ENCODE measurements at places on chromosomes 5 and 9.

DNA sequence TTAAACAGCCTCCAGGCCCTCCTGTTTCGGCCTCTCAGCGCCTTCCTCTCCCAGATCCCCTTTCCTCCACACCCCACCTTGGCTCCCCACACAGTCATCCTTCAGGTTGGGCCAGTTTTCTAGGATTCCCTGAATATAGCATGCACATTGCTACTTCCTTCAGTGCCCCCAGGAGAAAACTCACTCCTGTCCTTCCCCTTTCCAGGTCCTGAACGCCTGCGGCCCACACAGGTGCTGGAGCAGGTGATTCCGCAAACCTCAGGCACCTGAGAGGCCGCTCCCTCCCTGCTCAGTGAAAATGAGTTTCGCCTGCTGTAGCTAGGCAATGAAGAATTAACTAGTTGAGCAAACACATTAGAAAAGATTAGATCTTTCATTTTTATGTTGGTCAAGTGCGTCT lies 185.0 kb downstream of the MED10 start:
- no peak for DNase-seq

GRCh38 chr9:14219850-14220249 lies 94.1 kb downstream of the NFIB start:
- DNase-seq: no peak

DNA sequence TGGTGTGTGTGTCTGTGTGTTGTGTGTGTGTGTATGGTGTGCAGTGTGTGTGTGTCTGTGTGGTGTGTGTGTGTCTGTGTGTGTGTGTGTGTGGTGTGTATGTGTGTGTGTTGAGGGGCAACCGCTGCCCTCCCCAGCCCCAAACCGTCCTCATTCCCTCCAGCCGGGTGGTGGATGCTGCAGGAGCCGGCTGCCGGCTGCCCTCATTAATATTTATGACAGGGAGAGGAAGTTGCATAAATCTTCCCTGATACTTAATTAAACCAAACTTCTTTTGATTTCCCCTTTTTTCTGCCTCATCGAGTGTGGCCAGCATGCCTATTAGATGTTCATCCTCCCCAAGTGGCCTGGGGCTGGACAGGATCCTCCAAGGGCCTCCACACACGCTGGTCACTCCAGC lies 121.4 kb upstream of the MVB12B start:
- DNase-seq: no peak

DNA sequence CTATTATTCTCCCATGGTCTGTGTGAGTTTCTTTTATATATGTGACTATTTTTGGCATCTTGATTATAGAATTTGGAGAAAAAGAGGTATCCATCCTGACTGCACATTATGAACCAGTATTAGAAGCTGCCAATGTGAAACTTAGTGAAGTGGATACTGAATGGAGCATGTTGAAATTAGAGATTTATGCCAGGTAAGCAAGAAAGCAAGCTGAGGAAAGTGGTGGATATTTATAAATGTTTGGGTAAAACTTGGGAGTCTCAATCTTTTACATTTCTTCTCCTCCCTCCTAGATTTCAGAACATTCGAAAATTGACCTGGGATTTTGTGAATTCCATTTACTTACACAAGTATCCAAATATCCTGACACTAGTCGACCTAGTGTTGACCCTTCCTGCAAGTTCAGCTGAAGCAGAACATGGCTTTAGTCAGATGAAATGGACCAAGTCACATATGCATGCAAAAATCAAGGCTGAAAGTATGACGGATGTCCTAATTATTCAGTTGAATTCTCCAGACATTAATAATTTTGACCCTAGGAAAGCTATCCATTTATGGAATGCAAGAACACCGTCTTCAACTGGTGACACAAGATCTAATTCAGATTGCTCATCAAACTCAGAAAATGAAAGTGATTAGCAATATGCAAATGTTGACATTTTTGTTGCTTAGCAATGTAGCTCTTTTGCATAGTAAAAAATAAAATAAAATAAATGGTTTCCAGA lies 66.8 kb upstream of the IL7R start:
- DNase-seq: no peak

Measured in osteoblast (primary cell).